ENCODE measurements at places on chromosomes 5 and 9.

DNA sequence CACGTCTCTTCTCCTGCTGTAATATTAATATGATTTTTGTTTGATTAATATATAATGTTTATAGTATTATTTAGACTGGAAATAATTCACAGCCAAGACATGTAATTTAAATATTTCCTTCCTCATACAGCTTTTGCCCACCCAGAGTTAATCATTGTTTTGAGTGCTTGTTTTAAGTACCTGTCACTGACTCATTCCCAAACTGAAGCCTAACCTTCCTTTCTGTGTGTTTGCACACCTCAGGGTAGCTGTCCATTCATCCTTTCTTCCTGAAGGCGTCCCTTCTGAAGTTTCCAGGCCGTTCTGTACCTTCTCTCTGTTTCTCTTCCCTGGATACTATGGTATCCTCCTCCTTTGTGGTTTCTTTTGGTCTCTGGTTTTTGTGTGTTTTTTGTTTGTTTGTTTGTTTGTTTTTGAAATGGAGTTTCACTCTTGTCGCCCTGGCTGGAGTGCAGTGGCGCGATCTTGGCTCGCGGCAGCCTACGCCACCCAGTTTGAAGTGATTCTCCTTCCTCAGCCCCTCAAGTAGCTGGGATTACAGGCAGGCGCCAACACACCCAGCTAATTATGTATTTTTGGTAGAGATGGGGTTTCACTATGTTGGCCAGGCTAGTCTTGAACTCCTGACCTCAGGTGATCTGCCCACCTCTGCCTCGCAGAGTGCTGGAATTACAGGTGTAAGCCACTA lies 312.4 kb downstream of the DOCK8 start:
- no peak for DNase-seq

DNA sequence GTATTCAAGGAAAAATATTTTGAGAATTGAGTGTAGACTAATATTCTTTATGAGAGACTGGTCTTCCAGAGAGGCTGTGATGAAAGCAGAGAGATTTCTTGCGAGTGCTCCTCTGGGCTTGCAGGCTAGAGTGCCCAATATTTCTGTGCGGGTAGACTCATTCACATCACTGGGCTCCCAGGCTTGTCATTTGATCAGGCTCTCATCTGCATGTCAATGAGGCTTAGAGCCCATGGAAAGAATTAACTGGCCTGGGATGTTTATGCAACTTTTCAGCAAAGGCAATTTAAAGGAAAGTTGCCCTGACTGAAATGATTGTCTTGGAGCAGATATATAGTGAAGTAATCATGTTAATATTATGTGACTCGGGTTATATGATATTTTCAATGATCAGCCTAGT lies 42.3 kb downstream of the SNCAIP start:
- DNase-seq, result no peak

- DNase-seq, result no peak
Measured at GRCh38 chr5:155015239-155015638, 1.7 kb downstream of the KIF4B start.

DNA sequence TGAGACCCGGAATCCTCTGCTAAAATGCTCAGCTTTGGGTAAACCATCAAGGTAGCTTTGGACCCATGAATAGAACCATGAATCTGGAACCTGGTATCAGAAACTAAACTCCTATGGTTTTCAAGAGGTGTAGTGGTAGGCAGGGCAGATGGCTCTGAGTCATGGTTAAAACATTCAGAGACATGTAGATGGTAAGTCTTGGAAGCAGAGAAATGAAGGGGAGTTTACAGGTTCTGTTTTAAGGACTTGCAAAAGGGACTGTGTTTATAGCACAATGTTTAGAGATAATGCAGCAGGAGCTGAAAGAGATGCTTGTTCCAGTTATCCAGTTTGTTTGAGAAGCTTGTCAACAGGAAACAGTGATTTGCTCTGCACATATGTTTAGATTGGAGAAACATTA lies 36.0 kb upstream of the FBN2 start:
- DNase-seq, result no peak

GRCh38 chr9:120202856-120203654 lies 376.9 kb downstream of the CDK5RAP2 start:
- DNase-seq, result no peak

DNA sequence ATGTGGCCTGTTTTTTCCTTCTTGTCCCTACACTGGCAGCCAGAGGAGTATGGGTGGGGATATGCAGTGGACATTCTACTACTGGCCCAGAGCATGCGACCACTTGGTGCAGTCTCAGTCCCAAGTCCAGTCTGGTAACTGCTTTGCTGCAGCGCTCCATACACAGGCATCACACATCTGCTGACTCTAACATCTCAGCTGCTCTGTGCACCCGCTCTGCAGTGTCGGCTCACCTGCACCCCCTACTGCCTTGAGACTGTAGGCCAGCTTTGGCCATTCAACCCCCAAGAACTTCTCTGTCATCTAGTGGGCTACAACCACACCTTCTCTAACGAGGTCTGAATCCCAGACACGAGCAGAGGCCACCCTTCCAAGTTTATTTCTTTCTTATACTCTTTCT lies 46.4 kb upstream of the SLCO6A1 start:
- DNase-seq, result no peak

- no peak for DNase-seq
Measured at GRCh38 chr5:149376711-149377447, 2.2 kb downstream of the IL17B start.

- no peak for DNase-seq
Measured at GRCh38 chr5:543755-544674, 19.8 kb upstream of the SLC9A3 start.

- DNase-seq, result no peak
Measured at GRCh38 chr5:139657363-139658321, 9.5 kb downstream of the CXXC5 start.

GRCh38 chr5:58056546-58056945 lies 403.3 kb downstream of the PLK2 start:
- no peak for DNase-seq

DNA sequence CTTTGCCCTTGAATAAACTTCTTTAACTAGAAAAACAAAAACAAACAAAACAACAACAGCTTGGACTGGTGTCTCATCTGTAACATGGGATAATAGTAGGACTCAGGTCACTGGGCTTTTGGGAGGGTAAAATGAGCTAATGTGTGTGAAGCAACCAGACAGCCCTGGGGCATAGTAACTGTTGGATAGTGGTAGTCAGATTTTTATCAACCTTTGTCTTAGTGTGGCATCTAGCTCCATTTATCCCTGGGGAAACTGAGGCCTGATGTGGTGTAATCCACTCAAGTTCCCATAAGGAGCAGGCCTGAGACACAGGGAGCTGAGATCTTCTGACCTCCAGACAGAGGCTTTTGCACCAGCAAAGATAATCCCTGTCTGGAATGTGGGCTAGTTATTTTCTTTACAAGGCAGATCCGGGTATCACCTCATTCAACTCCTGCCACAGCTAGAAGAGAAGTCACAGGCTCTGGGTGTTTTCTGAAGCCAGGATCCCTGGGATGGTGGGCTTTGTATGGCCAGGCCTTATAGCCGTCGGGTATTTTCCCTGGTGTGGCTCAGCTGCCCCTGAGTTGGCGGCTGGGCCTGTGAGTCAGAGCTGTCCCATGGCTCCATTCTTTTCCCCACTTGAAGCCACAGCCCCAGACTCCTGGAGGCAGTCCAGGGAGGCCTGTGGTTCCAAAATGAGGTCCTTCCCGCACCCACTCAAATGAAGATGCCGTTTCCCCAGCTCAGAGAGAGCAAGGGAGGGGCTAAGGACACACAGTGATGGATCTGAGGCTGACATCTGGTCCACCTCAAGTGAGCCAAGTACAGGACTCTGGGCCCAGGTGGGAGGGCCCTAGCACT lies 26.1 kb upstream of the CSF1R start:
- DNase-seq, result no peak

- no peak for DNase-seq
Measured at GRCh38 chr5:150393096-150393645, 19.5 kb downstream of the CD74 start.

- no peak for DNase-seq
Measured at GRCh38 chr9:122080986-122081385, 12.1 kb downstream of the TTLL11 start.

- DNase-seq, result no peak
Measured at GRCh38 chr5:65029178-65029577, 260.4 kb downstream of the CWC27 start.

- no peak for DNase-seq
Measured at GRCh38 chr5:105350486-105351140, 1788.0 kb upstream of the NUDT12 start.

DNA sequence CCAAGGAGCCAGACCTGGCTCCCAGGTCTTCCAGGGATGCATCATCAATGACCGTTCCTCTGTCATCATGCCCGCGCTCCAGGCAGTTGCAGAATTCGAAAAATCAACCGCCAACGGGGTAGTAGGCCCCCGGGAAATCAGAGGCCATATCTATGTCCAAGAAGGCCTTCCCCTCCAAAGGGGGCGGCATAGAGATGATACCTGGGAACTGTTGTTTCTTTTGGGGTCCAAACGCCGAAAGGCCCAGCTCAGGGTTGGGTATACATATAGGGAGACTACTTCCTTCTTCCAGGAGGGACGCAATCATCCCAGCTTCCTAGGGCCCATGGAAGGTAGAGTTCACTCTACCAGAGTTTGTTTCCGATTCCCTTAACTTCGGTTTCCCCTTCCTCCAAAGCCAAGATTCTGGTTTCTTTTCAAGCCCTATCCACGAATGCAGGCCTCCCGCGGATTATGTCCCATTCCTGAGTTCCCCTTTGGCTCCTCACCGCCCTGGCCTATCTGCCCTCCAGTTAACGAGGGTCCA lies 754 bp downstream of the DCAF12 start:
- DNase-seq, result no peak

DNA sequence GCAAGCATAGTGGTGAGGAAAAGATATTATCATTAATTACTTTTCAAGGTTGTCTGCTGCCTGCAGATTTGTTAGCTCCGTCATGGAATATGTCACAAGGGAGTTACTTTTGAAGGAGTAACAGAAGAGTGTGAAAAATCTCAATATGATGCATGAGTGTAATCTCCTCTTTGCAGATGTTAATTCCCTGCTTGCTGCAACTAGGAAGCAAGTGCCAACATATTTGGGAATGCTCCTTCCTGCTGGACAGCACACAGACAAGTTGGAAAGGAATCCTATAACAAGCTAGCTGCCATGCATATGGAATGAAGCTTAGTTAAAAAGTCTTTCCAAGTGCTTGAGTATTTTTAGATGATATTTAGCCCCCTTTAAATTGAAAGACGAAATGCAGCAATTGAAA lies 2023.6 kb upstream of the CDH6 start:
- DNase-seq, result no peak

- DNase-seq, result peak; percentile 89
Measured at GRCh38 chr9:135951889-135952663, 9.1 kb downstream of the UBAC1 start.

DNA sequence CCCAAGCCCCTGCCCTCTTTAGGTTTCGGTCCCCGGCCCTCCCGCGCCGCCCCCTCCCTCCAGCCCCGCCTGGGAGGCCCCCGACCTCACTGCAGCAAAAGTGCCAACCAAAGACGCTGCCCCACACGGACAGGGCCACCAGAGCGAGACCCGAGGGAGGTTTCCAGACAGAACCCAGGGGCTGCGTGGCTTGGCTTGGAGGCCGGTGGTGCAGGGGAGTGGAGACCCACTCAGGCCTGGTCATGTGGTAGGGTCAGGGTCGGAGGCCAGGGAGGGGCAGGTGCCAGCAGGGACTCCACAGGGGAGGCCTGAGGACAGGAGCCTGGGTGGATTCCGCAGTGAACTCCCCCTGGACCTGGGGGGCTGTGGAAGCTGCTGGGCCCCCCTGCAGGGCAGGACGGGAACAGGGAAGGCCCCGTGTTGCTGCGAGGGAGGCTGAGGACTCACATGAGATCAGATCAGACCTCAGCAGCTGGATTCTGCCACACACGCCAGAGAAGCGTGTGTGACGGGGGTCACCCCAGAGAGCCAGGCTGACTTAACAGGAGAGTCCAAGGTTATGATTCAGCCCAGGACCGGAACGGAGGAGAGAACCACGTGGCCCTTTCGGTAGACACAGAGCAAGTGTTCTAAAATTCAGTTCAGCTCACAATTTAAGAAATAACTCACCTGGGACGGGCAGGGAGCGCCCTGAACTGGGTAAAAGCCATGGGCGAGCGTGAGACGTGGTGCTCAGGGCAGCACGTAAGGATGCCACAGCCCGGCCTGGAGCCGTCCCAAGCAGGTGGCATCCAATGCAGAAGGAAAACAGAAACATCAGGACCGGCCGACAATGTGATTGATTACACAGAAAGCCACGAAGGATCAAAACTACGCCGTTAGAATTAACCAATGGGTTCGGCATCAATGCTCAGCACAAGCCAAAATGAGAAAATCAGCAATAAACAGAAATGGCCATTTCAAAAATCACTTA lies 38.9 kb downstream of the EXD3 start:
- no peak for DNase-seq

DNA sequence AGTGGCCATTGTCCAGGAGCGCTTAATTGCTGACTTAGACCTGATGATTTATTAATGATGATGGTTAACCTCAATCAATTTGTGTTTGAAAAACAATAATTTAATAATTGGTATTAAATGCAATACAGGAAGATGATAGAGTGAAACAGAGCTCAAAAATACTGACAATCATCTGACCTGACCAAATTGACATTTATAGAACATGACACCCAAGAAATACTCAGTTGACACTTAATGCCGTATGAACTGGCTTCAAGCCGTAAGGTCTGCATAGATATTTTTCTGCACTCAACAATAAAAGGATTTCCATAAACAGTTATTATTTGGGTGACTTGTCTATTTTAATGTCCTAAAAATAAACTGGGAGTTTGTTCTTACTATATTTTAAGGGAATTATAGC lies 159.2 kb downstream of the TRIO start:
- DNase-seq, result no peak

DNA sequence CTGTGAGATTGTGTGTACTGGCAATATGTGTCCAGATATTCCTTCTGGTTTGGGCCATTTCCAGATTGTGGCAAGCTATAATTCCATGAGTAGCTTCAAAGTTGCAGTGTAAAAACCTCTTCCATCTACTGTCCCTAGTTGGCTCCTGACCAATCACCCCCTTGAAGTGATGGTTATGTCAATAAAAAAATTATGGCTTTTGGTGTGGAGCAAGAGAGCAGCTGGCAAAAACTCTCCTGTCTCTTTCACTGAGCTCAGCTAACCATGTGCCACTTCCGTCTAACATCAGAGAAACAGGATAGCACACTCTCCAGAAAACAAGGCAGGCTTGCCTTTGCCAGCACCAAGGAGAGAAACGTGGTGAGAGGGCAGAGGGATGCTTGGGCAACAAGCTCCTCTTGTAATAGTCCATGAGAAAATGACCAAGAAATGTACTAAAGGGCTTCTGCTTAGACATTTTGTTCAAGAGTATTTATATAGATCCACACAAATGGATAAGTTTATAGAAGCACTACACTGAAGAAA lies 914.4 kb upstream of the SEMA6A start:
- peak; percentile 62 for DNase-seq

GRCh38 chr5:40260361-40260760 lies 419.4 kb upstream of the PTGER4 start:
- DNase-seq, result no peak

- no peak for DNase-seq
Measured at GRCh38 chr5:54986269-54986654, 869 bp upstream of the ESM1 start.

Data from SHP77 treated with DMSO at 0.1 percent for 48 hours (cell line).